ENCODE measurements at places on chromosomes 6 and 20.

- DNase-seq, result no peak
These were observed 38.1 kb downstream of the BICRAL start for GRCh38 chr6:42819803-42820511.

DNA sequence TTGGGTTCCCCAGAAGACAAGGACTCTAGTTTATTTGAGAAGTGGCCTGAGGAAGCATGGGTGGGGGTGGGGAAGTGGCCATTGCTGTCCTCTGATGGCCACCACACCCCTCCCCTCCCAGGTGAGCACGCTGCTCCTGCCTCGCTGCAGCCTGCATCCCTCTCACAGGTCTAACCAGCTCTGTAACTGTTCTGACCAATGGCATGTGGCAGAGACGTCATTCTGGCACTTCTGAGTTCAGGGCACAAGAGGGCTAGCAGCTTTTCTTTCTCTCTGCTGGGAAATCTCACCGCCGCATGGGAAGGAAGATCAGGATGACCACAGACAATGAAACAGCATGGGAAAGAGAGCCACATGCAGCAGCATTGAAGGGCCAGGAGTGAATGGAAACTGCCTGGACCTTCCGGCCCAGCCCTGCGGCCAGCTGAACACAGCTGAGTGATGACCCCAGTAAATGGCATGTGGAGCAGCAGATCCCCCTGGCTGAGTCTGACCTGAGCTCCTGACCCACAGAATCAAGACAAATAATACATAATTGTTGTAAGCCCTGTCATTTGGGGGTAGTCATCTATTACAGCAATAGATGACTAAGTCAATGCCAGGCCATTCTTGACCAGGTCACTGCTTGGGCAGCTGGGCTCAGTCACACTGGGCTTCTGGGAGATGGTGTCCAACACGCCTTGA, 179.8 kb downstream of the LINC00237 start:
- no peak for DNase-seq

DNA sequence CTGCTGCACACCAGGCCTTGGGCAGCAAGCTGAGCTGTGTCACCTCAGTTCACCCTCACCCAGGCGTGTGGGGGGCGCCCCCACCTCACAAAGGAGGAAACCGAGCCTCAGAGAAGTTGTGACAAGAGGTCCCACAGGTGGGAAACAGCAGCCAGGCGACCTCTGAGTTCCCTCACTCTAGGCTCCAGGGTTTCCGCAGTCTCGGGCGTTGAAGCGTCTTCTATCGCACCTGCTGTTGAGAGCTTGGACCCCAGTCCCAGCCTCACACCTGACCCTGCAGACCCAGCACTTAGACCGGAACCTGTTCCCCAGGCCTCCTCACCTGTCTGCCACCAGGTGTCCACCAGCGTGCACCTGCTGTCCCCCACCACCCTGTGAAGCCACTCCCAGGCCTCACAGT, 22.3 kb upstream of the APMAP start:
- no peak for DNase-seq

DNA sequence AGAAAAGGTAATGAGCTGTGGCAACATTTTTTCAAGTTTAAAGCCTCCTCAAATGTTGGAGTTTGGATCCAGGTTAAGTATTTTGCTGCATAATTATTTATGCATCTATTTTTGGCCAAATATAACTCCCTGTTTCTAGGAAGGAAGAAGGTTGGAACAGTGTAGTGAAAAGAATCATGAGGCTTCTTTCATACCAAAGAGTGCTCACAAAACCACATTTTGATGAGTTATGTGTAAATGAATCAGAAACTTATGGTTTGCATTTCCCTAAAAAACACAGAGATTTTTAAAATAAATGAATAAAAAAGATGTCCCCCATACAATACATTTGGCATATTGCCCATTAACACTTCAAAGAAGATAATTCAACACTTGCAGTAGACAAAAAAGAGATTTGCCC, 246.9 kb upstream of the PRDM1 start:
- no peak for DNase-seq

- DNase-seq, result no peak
These were observed 209.4 kb upstream of the RUNX2 start for GRCh38 chr6:45118754-45119153.

DNA sequence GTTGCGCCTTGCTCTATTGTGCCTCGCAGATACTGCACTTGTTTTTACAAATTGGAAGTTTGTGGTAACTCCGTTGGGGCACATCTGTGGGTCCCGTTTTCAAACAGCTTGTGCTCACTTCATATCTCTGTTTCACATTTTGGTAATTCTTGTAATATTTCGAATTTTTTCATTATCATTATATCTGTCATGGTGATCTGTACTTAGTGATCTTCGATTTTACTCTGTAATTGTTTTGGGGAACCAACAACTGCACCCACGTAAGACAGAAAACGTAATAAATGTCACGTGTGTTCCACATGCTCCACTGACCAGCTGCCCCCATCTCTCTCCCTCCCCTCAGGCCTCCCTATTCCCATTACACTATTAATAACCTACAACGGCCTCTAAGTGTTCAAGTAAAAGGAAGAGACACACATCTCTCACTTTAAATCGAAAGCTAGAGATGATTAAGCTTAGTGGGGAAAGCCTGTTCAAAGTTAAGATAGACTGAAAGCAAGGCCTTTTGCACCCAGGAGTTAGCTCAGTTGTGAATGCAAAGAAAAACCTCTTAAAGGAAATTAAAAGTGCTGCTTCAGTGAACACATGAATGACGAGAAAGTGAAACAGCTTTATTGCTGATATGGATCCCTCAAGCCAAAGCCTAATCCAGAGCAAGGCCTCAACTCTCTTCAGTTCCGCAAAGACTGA, 26.9 kb downstream of the TTLL2 start:
- no peak for DNase-seq

DNA sequence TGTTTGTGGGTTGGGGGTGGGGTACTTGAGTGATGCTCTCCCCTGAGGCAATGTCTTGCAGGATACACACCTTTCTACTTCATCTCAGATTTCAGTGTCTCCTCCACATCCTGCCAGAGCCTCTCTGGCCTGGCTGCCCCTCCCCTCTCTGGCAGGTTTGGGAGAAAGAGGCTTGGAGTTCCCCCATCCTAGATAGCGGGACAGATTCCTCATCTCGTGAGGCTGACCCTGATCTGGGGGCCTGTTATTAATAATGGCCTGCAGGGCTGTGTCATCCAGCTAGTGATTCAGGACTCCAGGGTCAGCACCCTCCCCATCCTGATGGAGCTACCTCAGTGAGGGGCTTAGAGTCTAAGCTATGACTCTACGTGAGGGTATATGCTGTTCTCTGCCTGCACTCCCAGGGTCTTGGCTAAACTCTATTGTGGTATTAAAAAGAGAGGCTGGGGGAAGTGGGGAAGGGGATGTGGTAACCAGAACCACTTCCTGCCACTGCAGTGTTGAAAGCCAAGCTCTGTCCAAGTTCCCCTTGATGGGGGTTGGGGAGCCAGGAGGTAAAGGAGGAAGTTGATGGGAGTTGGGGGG, 3.7 kb upstream of the MMP9 start:
- DNase-seq, result peak; percentile 84

DNA sequence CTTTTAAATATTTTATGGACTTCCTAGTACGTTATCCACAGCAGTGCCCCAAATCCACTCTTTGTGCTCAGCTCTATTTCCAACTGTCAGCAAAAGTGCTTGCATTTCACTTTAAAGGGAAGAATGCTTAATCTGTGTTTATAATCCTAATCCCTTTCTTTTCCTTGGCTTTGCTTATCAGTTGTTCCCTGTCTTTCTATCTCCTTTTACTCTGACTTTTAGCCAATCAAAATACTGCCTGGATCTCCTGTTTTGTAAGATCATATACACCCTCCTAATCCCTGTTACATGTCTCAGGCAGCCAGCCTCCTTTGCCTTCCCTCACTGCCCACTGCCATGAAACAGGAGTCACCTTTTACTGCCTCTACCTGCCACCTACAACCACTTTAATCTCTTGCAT, 102.9 kb downstream of the AIG1 start:
- no peak for DNase-seq

GRCh38 chr6:13216236-13217014, 111.9 kb downstream of the TBC1D7 start:
- no peak for DNase-seq

DNA sequence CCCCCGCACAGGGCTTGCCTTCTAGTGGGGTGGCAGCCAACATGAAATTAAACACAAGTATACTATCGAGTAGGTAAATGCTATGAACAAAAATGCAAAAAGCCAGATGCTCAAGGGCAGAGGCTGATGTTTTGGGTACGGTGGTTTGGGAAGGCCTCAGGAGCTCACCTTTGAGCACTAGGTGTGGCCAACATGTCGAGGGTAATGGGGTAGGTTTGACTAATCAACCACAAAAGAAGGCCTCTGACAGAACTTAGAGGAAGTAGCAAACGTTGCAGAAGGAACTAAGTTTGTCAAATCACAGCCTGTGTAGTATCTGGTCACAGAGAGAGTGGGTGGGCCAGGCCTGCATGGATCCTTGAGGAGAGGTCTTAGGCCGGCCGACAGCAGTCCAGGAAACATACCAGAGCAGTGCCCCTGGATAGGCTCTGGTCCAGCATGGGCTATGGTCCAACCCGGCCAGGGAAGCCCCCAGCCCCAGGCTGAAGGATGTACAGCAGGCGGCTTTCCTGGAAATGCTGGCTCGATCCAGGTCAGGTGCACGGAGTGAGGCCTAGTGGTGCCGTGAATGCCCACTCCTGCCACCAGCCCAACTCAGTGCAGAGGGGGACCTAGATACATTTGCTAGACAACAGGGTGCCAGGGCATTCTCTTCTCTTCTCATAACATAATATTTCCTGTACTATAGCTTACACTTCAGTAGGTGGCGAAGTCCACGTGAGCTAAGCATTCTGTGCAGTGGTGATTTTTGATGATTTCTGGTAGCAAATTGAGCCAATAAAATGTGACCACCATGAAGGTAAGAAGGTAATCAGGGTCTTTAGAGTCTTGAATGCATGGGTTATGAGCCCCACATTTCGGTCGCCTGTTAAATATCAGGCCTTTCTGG, 56.3 kb upstream of the CD93 start:
- DNase-seq, result no peak

- no peak for DNase-seq
These were observed 167.6 kb downstream of the GMDS start for GRCh38 chr6:2077826-2078225.

GRCh38 chr20:9287826-9288225, 218.9 kb downstream of the PLCB4 start:
- no peak for DNase-seq

- peak; percentile 56 for DNase-seq
These were observed 6.3 kb upstream of the SIRPA start for GRCh38 chr20:1888796-1889463.

- no peak for DNase-seq
These were observed 25.2 kb downstream of the GPX6 start for GRCh38 chr6:28490205-28490890.

- DNase-seq, result peak; percentile 99
These were observed at the start of gene JAG1 for GRCh38 chr20:10673842-10674683. Gene JAG1, minus strand, starts transcription at chr20:10673999. Its CDS starts 469 bp downstream, at chr20:10673530.

DNA sequence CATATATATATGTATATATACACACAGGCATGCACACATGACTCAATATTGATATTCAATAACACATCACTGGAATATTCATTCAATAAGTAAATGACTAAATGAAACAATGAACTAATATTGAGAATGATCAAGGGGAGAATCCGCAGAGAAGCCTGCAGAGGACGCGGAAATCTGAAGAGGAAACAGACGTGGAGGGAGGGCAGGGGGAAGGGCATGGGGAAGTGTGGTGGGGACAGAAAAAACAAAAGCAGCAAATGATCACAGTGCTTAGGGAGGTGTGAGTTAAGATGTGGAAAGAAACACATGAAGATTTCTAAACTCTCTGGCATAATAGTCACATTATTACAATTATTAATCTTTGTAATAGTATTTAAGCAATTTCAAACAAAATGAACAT, 14.5 kb downstream of the PERP start:
- no peak for DNase-seq

DNA sequence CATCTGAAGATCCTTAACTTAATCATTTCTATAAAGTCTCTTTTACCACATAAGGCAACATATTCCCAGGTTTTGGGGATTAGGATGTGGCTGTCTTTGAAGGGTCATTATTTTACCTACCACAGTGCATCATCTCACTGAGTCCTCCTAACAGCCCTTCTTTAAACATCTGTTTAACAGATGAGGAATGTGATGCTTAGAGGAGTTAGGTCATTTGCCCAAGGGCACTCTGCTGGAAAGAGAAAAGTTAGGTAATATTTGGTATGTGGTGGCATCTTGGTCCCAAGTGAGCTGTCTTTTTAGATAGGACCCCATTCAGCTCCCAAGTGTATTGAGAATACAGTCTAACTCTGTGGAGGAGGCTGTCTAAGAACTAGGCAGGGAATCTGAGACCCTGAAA, 11.0 kb downstream of the MMP24 start:
- no peak for DNase-seq

- DNase-seq, result no peak
These were observed 40.4 kb downstream of the SCAF8 start for GRCh38 chr6:154773610-154774089.

- DNase-seq, result no peak
These were observed 47.8 kb upstream of the PKHD1 start for GRCh38 chr6:52135217-52135616.

- DNase-seq, result no peak
These were observed 262.7 kb downstream of the CD83 start for GRCh38 chr6:14380086-14380820.

DNA sequence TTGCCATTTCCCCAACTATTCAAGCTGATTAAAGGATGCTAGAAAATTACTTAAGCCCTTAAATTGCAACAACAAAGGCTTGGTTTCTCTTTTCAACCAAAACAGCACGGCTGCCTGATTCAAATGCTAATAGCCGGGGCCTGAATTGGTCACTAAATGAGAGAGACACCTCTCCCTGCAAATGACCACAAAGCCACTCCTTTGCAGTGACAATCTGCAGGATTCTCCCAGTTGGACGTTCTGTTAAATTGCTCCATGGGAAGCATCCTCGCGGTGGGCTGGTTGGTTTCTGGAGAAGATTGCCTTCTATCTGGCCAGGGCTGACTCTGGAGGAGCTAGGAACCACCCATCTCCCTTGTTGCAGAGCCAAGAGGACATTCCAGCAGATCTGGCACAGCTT, 29.7 kb upstream of the TBXT start:
- no peak for DNase-seq

DNA sequence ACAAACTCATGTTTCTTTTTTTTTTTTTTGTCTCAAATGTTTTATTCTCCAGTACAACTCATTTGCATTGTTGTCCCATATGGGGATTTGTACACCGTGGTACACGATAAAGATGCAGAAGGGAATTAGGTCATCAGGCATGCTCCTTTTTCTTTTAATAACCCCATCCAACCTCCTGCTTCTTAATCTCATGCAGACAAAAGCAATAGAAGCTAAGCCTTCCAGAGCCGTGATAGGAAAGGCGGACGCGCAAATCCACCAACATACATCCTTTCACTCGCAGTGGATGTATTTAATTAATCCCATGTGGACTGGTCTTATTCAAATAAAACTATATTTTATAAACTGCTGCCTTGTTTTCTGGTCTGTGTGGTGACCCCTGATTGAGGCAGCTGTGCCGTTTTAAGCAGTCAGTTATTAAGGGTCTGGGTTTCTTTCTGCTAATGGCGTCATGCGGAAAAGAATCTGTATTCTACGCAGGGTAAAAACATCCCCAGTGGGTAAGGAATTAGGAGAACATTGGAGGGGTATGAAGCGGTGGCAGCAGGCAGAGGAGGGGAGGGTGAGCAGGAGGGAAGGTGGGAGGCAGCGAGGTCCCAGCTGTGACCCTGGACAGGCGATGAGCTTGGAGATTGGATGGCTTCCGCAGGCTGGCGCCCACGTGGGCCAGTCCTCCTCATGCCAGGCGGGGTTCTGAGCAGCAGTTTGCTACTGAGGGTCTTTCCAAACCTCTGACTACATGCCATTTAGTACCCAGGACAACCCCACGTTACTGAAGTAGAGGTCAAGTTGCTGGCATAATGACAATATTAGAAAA, 172.8 kb downstream of the LINC00237 start:
- no peak for DNase-seq
